ENCODE measurements at places on chromosomes 1 and 21.

DNA sequence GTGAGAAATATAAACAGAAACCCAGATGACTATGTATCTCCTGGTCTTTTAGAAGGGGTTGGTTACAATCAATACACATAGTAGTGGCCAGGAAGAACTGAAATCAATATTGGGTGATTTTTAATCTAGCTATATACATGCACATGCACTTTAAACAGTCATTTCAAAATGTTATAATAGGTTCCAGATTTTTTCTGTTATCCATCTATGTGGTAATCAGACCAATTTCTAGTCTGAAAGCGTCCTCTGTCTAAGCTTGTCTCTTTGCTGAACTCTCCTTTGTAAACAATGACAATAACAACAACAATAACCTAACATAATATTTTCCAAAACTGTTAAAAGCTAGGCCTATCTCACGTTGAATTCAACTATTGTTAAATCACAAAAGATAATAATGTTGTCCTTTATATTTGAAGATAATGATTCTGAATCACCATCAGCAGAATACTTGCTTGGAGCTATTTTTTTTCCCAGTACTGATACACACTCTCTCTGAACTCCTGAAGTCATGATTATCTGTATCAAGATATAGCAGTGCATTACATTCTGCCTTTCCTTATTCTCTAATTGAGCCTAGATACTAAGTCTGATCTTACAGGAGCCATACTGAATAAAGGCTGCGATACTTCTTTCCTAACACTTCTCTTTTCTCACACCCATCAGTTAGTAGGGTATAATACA, 496.8 kb upstream of the ZRANB2 start:
- DNase-seq = no peak

DNA sequence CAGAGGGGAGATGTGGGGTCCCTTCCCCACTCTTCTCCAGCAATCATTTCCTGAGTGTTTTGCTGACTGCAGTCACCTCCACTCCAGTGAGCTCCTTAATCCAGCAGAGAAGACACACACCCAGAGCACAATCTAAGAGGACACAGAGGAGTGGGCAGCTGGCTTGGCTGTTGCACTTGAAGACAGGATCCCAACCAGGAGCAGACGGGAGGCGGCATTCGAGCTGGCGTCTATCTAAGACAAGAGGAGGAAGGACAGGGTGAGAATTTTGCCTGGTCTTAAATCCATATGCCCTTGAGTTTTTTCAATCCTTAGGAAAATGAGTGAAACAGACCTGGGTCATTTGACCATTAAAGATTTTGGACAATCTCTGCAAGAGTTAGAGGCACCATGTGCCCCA, 56.1 kb upstream of the SIM2 start:
- no peak for DNase-seq

DNA sequence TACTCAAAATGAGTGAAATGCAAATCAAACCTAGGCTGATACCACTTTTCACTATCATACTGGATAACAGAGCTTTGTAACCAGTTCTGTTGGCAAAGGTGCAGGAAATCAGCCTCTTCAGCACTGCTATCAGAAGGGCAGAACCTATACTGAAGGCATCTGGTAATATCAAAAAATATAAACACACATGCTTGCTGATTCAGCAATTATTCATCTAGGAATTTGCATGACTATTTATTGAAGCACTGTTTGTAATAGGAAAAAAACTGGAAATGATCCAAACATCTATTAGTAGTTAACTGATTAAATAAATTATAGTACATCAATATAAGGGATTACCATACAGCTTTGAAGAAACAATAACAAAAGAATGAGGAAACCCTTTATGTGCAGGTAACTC, 21.4 kb downstream of the ARHGAP29 start:
- no peak for DNase-seq

DNA sequence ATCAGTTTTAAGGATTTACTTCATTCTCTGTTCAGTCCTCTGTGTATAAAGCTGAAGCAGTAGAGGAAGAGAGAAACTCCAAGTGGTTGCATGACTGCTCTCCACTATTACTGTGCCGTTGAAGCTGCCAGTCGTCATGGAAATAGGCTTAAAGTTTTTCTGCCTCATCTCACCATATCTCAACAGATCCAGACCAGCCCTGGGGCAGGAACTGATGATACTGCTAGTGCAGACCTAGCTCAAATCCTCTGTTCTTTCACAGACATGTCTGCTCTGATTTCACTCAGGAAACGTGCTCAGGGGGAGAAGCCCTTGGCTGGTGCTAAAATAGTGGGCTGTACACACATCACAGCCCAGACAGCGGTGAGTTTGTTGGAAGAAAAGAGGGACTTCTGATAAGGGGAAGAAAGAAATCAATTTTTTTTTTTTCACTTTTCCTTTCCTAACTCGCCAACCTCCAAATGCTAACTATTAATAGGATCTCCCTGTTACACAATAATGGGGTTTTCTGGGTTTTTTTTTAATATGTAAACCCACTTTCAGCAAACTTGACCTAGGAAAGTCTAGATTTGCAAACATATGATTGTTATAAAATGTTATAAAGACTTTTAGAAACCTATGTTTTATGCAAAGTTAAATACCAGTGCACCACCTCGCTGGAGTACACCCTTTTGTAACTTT, 22.2 kb upstream of the STRIP1 start:
- DNase-seq = no peak

- no peak for DNase-seq
These were observed 20.0 kb upstream of the CPT2 start for GRCh38 chr1:53176452-53177208.

DNA sequence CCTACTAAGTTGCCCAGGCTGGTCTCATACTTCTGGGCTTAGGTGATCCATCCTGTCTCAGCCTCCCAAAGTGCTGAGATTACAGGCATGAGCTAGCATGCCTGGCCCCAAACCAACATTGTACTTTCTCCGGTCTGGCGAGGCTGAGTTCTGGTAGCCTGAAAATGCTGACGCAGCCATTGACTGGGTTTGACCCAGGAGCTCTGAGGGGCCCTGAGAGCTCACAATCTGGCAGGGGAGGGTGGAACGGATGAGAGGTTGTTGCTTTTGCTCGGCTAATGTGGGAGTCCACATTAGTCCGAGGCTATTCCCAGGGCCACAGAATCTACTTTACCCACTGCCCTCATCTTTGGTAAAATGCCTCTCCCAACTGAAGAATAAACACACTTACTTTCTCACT, 35.1 kb upstream of the PARP1 start:
- DNase-seq = no peak

DNA sequence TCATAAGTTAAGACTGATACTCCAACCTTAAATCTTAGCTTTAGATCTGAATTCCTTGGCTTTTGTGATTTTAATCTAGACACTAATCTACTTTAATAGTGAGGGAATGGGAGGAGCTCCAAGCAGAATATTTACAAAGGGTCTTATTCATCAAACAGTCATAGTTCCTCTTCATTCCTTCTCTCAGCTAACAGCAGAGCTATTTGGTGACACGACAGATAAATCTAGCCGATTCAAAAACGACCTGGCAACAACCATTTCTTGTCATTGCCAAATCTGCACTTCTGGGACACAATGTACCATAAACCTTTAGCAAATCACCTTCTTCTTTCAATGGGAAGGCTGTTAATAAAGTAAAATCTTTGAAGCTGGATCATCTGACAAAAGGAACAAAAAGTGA, 52.8 kb upstream of the FOXD3 start:
- no peak for DNase-seq

DNA sequence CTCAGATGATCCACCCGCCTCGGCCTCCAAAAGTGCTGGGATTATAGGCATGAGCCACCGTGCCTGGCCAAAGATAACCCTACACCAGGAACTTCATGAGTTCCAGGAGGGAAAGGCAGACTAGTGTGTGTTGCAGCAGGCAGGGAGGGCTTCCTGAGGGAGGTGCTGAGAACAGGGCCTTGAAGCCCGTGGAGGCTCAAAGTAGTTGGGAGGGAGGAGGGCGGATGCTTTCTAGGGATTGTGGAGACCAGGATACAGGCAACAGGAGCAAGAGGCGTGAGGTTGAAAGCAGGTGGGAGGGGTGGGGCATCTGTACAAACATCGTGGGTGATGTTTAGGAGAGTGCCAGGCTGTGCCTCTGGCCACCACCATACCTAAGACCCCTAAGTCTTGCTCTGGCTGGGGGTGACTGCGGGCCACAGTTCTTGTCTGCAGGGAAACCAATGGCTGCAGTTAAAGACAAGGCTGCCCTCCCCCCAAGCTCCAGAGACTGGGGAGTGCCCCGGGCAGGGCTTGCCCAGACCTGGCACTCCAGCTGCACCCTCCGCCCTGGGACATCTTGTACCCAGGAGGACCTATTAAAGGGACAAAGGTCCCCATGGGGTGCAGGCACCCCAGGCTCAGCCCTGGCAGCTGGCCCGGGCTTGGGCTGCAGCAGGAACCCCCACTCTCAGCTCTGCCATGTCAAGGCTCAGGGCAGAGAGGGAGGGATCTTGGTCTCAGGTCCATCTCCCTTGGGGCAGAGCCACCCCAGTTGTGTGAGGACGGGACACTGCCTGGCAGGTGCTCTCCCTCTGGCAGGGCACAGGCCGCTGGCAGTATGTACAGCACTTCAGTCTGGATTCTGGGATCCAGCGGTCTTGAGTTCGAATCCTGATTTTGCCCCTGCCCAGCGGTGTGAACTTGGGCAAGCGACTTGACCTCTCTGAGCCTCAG, 22.1 kb upstream of the CASZ1 start:
- DNase-seq = no peak
